ENCODE measurements at places on chromosomes 6 and 20.

- DNase-seq = no peak
Observed at GRCh38 chr6:79468116-79468515, 69.1 kb downstream of the LCA5 start.

- no peak for DNase-seq
Observed at GRCh38 chr6:50661636-50662035, 51.7 kb upstream of the TFAP2D start.

- DNase-seq = no peak
Observed at GRCh38 chr6:41222045-41222444, 6.1 kb upstream of the TREML4 start.

DNA sequence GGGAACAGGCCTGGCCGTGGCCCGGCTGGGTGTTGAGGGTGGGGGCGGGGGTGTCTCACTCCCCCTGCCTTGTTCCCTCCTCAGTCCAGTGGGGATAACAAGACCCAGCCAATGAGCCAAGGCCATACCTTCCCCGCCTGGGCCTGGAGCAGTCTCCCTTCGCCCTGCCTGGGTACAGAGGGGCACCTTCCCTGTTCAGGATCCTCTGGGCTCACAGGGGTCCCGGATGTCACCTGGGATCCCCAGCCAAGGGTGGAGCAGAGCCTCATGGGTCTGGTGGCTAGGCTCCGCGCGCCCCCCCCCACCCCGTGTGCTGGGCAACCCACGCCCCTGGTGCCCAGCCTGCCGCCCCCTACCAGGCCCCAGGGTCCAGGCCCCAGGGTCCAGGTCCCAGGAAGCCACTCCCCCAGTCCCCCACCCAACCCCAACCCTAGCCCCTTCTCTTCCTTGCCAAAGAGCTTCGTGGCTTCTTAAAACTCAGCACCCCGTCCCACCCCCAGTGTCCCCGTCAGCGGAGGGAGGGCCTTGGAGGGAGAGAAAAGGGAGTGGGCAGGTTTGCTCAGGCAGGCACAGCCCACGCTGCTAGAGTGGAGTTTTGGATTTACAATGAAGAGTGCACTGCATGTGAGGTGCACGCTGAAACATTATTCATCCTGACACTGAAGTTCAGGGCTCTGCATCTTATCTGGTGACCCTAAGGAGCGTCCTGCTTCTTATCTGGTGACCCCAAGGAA lies 11.8 kb downstream of the HRH3 start:
- DNase-seq = no peak

DNA sequence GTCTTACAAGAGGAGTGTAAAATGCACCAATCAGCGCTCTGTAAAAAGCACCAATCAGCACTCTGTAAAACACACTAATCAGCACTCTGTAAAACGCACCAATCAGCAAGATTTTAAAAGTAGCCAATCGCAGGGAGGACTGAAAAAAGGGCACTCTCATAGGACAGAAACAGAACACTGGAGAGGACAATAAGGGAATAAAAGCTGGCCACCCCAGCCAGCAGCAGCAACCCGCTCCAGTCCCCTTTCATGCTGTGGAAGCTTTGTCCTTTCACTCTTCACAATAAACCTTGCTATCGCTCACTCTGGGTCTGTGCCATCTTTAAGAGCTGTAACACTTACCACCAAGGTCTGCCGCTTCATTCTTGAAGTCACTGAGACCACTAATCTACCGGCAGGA lies 1.7 kb upstream of the AIG1 start:
- no peak for DNase-seq

Data from stimulated activated CD4-positive, alpha-beta T cell treated with anti-CD3 and anti-CD28 coated beads, Interleukin-1b, Interleukin-23, amount 100 ng/mL, for 48 hours (primary cell).